Stimulated activated CD4-positive, alpha-beta T cell treated with anti-CD3 and anti-CD28 coated beads, TNF-alpha, amount 100 ng/mL, for 48 hours (primary cell): ENCODE measurements at places on chromosomes 6 and 20.

DNA sequence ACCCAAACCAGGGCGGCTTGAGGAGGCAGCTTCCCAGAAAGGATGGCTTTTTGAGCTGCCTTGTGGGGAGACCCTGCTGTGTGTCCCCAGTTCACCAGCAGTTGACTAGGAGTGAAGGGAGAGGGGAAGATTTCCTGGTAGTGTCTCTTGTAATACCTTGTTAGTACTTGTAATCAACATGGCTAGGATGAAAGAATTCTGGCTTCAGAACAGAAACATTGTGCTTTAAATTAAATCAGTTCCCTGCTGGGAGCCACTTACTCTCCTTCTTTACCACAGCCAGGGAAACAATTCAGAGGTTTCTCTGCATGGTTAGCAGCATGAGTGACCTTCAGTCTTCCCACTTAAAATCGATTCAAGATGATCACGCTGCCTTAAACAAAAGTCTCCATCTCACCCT, 525.4 kb upstream of the ID4 start:
- DNase-seq: no peak

DNA sequence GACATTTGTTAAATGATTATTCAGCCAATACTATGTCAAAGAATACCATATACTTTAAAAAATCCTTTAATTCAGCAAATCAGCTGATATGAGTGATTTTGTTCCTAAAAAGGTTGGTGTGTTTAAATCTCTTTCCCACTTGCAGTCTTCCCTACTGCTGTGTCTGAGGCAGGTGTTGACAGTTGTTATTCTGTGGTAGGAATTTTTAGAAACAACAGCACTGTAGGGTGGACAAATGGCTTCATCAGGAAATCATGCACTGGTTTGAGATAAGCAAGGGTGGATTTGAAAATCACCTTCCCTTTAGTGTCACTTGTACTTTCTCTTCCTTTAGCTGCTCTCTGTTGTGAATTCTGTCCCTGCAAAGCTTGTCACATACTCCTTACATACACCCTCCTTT, 213.7 kb upstream of the SGK1 start:
- DNase-seq: no peak

- no peak for DNase-seq
Observed at GRCh38 chr20:33450867-33451266, 7.3 kb upstream of the SNTA1 start.

DNA sequence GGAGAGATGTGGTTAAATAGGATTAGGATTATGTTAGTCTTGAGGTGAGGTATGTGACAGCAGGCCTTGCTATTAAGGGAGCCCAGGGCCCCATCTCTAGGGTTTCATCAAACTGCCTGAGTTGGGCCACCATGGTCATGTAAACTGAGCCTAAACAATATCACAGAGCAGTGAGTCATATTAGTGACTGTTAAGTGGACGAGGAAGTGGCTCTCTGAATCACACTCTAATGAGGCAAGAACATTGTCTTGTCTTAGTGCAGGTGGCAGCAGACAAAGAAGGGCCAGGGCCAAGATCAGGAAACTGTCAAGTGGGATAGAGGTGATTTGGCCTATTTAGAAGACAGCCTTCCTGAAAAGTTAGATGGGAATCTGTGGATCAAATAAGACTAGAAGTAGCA, 23.1 kb downstream of the ENPP3 start:
- DNase-seq: no peak

- DNase-seq: no peak
Observed at GRCh38 chr6:45822246-45822812, 193.3 kb downstream of the CLIC5 start.

- no peak for DNase-seq
Observed at GRCh38 chr6:15170126-15170525, 75.7 kb upstream of the JARID2 start.

DNA sequence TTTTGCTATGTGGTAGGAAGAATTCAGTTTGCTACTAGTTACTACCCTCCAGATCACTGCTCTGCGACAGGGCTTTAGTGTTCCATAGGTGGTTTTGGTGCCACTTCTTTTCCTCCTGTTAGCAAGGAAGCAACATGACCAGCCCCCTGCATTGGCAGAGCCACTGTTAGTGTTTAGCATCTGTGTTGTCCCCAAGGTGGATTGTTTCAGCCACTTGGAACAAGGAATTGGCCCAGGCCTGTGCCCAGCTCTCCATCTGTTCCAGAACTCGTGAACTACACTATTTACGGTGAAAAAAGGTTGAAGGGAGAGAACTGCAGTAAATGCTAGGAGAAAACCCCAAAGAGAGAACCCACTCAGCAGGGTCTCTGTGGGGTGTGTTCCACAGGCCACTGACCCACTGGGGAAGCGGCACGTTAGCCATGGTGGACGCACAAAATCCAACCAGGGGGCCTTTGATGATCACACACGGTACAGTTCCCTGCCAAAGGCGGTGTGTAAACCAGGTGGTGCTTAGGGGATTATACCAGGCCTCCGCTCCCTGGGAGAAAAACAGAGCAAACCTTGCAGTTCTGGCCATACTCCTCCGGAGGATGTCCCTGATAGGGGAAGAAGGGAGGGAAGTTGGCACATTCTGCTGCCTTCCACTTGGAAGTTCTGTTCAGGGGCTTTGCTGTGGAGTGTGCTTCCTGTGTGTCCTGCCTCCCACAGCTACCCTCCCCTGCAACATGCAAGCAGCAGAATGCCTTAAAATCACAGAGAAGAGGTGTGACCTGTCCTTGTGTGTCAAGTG, 72.3 kb downstream of the LYRM2 start:
- DNase-seq: no peak

- DNase-seq: no peak
Observed at GRCh38 chr20:60787276-60787675, 464.8 kb upstream of the CDH4 start.
